Activated CD4-positive, alpha-beta T cell treated with anti-CD3 and anti-CD28 coated beads for 48 hours (primary cell): ENCODE measurements at places on chromosomes 12 and 14.

GRCh38 chr14:36518586-36519430, 1.2 kb downstream of the NKX2-1 start:
- no peak for DNase-seq

DNA sequence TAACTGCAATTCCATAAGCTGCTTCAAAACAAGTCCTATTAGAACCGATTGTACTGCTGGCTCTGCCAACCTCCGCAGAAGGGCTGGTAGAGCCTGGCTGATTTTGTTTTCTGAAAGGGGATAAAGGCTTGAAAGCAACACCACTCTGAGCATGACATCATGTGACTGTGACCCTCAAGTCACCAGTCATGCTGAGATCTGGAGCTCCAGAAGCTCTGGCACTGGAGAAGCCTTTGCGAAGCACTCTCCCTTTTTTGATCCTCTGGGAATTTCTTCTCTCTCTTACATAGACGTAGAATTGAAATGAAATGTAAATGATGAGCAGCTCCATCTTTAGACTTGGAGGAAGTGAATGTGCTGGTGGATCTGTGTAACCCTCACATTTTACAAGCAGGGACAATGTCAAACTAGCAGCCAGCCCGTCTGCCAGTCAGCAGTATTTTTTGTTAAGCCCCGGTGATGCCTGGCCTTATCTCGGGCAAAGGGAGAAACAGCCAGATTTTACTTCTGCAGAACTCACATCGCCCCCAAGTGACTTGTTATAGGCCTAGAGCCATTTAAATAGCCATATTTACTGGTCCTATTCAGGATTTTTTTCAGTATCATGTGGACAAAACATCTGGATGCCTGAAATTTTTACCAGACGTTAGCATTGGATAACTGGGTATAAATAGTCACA, 112.1 kb upstream of the NPAS3 start:
- DNase-seq: no peak

DNA sequence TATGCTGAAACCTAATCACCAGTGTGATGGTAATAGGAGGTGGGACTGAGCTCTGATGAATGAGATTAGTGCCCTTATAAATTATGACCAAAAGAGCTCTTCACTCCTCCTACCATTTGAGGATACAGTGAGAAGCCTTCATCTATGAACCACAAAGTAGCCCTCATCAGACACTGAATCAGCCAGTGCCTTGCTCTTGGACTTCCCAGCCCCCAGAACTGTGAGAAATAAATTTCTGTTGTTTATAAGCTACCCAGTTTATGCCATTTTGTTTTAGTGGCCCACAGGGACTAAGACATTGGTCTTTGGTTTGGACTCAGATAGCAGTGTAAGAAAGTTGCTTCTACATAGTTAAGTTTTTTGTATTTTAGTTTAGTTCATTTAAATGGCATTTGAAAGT, 32.9 kb downstream of the ABHD12B start:
- DNase-seq: no peak

DNA sequence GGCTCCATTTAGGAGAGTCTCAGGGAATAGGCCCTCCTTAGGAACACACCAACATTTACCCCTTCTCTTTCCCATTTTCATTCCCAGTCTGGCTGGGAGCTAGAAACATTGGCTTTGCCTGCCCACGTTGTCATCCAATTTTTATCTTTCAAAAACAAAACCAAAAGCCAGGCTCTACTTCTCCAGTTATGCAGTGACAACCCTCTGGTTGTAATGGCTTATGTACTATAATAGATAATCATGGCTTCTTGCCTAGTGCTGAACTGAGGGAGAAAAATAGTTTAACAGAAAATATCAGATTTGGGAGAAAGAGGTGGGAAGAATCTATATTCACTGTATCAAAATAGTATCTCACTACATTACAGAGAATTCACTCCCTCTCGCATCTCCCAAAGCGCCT, 32.1 kb upstream of the IL22 start:
- no peak for DNase-seq

DNA sequence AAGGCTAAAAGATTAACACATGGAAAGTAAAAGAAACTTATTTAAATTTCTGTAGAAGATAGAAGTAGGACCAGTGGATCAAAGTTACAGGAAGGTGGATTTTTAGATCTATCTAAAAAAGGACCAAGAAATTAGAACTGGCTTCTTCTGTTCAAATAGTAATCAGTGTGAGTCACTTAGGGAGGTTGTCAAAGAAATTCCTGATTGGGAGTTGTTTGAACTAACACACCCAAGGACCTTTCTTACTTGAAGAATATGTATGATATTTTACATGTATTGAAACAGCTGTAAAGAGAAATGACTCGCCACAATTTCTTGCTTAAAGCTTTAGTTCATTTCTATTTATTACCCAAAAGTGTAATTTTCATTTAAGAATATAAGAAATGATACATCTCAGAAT, 256.9 kb downstream of the RAD51B start:
- no peak for DNase-seq

GRCh38 chr14:90804292-90805083, 11.7 kb downstream of the TTC7B start:
- DNase-seq: no peak

- DNase-seq: no peak
These were observed 40.1 kb upstream of the COL2A1 start for GRCh38 chr12:48044396-48044795.

- no peak for DNase-seq
These were observed 65.4 kb upstream of the AMIGO2 start for GRCh38 chr12:47145188-47145587.

GRCh38 chr14:67636361-67636919, 16.7 kb downstream of the ARG2 start:
- no peak for DNase-seq

DNA sequence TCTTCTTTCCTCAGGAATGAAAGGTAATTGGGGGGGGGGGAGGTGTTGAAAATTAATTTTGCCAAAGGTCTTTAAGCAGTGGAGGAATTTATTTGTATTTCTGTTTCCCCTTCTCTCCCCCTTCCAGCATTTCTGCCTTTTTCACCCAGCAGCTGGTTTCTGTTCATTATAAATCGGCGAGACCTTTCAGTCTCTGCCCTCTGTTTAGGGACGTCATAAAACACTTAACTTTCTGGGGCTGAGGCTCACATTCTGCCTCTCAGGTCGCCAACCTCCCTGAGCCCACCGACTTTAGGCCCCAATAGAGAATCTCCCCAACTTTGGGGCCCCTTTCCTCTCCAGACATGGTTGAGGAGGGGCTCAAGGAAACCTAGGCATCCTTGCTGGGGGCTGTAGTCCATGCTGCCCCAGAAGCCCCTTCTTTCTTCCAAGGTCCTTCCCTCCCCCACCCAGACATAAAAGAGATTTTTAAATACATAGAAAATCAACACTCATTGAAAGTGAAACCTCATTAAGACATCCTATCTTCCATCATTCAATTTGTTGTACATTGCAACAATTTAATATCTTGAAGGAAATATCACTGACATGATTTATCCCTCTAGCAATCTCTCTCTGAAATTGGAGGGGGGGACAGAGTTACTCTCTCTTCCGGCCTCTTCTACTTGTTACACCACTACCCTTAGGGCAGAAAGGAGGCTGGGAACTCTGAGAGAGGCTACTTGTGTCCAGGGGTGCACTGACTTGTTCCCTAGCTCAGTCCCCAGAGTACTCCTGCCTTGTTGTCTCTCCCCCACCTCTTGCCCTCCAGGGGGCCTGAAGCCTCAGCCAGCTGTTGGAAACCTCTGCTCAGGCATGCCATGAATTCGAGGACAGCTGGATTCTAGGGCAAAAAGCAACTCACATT, 2.5 kb upstream of the HOXC6 start:
- no peak for DNase-seq

GRCh38 chr12:118050972-118051910, 9.7 kb downstream of the WSB2 start:
- peak; percentile 49 for DNase-seq

DNA sequence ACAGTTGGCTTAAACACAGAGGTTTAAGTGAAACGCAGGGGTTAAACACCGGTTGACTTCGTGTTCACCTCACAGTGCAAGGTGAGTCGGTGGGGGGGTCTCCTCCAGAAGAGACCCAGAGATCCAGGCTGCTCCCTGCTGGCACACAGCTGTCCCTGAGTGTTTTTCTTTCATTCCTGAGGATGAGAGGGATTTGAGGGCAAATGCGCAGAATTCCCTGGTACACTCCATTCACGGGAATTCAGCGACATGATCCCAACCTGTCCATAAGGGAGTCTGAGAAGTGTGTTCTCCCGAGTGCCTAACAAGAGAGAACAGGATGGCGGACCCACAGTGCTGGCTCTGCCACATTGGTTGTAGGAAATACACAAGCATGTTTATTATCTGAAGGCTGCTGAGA, 107.2 kb upstream of the ESRRB start:
- no peak for DNase-seq

DNA sequence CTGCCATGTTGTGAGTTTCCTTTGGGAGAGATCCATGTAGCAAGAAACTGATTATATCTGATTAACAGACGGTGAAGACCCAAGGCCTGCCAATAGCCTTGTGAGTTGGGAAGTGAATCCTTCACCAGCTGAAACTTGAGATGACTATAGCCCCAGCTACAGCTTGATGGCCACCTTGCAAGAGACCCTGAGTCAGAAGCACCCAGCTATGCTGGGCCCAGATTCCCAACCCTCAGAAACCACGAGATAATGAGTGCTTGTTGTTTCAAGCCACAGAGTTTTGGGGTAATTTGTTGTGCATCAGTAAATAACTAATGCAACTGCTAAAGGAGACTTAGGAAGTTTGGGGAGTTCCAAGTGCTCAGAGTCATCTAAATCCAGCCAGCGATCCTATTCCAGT, 80.3 kb downstream of the AVPR1A start:
- no peak for DNase-seq

GRCh38 chr12:24436667-24437066, 487.2 kb upstream of the SOX5 start:
- DNase-seq: no peak

DNA sequence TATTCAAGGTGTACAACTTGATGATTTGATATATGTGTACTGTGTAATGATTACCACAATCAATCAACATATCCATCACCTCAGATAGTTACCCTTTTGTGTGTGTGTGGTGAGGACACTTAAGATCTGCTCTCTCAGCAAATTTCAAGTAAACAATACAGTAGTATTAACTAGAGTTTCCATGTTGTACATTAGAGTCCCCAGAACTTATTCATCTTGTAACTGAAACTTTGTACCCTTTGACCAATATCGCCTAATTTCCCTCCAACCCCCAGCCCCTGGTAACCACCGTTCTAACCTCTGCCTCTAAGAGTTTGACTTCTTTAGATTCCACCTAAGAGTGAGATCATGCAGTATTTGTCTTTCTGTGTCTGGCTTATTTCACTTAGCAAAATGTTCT, 12.1 kb downstream of the ADCK1 start:
- DNase-seq: no peak
